ENCODE measurements at places on chromosomes 1 and 21. TPM values are rescaled to one million over a fixed set of nuclear protein-coding genes. Genes with fewer than 3 reads are reported as not detected.

KCNJ9 gene
- not detected for total RNA-seq

CD34 gene
- total RNA-seq, result not detected

OR2AJ1 gene
- total RNA-seq, result not detected

SIKE1 gene
- total RNA-seq, result 19.5 TPM

C1orf56 gene
- total RNA-seq, result 5.6 TPM

RNF186 gene
- total RNA-seq, result not detected

FUBP1 gene
- 112 TPM for total RNA-seq

S100A1 gene
- 0.86 TPM for total RNA-seq

LRRC7 gene
- not detected for total RNA-seq

TMPRSS2 gene
- total RNA-seq, result 0.08 TPM

WNT4 gene
- 0.27 TPM for total RNA-seq

ADIPOR1 gene
- 67.2 TPM for total RNA-seq

CACNA1S gene
- total RNA-seq, result not detected

OLIG1 gene
- total RNA-seq, result not detected

AMIGO1 gene
- total RNA-seq, result 1.7 TPM

PIK3CD gene
- total RNA-seq, result 8.0 TPM

TDRD10 gene
- 0.14 TPM for total RNA-seq

PKP1 gene
- 0.08 TPM for total RNA-seq

HRNR gene
- not detected for total RNA-seq

TMPRSS15 gene
- total RNA-seq, result not detected

GABRD gene
- total RNA-seq, result 0.39 TPM

LPAR3 gene
- 0.49 TPM for total RNA-seq

DCST2 gene
- 0.30 TPM for total RNA-seq

ASH1L gene
- total RNA-seq, result 8.6 TPM
